Activated CD4-positive, alpha-beta T cell treated with anti-CD3 and anti-CD28 coated beads, Interleukin-2, Interleukin-4, amounts not matched to agents 100 ng/mL and 50 ng/mL, durations not matched to agents 16 hours and 8 hours (primary cell): ENCODE measurements at places on chromosomes 3 and 15.

DNA sequence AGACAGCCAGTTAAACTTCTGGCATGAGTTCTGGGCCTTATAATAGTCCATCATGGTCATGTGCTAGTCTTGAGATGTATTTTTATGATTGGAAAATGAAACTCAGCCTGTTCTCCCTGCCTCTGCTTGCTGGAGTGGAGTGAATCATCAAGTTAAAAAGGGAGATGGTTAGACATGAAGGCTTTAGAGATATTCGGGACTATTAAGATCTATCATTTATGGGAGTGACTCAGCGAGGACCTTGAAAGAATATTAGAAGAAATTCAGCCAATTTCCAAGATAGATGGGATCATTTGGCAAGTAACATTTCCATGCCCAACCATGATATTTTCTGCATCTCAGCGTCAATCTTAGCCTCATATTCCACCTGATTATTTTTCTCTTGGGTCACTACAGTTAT lies 79.8 kb downstream of the AGBL1 start:
- DNase-seq: no peak

- no peak for DNase-seq
Observed at GRCh38 chr3:21174461-21174860, 576.5 kb downstream of the ZNF385D start.

DNA sequence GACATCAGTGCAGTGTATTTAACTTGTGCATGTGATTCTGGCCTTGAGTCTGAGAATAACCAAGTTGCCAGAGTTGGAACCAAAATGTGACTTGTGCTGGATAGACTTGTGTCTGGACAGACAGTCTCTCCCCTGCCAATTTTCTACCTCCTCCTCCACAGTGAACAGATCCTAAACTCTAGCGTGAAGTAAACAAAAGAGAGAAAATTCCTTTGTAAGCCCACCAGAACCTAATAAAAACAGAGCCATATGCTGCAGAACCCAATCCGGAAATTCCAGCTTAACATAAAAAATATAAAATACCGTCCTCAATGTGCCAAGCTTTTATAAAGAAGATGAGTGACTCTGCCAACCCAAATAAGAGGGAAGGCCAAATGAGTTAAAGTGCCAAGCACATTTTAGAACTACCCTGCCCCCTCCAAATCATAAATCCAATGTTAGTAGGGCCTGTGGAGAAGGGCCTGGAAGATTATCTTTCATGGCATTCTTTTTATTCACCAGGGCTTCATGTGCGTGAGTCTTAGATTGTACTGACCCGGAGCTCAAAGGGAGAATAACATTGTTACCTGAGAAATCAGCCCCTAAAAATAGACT lies 344.6 kb upstream of the PROK2 start:
- DNase-seq: no peak

GRCh38 chr3:99925584-99926230 lies 108.0 kb downstream of the CMSS1 start:
- DNase-seq: no peak

- peak; percentile 36 for DNase-seq
Observed at GRCh38 chr15:70281811-70282307, 184.1 kb upstream of the TLE3 start.

GRCh38 chr15:34437687-34438086 lies at the start of gene GOLGA8A:
Gene GOLGA8A (minus strand): TSS chr15:34437808. CDS start chr15:34389691, 48,117 bp downstream.
- peak; percentile 89 for DNase-seq

DNA sequence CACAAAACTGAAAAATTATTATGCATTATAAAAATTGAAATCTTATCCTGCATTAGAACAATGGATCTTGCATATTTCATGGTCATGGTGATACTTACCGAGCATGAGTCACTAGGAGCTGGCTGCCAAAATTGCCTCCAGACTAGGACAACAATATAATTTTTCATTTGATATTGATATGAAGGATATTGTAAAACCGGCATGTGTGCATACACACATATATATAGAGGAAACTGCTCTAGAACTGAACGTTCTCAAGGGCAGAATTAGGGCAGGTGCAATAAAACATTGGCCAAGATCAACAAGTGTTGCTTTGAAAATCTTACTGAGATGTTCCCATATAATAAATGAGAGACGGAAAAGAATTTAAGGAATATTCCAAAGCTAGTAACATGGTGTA lies 319.4 kb upstream of the POU1F1 start:
- DNase-seq: no peak

- DNase-seq: no peak
Observed at GRCh38 chr3:170699158-170700053, 113.5 kb upstream of the SLC7A14 start.

DNA sequence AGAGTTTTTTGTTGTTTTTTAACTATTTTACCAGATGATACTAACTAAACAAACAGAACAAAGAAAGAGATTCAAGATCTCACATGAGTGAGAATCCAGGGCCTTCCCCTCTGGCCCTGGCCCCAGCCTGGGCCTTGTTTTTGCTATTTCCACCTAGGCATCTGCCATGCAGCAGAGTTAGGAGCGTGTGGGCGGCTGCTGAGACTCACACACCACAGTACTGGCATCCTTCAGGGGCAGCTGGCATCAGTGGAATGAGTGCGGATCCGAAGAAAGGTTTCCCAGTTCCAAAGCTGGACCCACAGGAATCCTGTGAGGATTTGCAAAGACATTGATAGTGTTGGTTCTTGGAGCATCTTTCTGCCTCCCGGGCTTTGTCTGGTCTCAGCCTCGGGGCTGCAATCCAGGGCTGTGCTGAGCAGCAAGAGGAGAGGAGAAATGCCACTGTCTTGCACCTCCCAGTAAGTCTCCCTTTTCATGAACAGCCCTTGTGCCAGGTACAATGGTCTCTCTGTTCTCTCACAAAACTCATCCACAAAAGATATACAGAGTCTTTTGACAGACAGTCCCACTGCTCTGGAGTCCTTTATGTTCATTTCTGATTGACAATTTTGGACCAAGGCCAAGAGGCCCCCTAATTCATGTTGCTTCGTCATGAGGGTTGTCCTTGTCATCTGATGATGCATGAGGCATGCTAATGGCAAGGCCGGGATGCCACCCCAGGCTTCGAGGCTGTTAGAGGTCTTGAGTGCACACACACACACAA lies 46.6 kb downstream of the APH1B start:
- DNase-seq: no peak

GRCh38 chr3:23949784-23950183 lies 4.7 kb downstream of the NR1D2 start:
- no peak for DNase-seq

- no peak for DNase-seq
Observed at GRCh38 chr3:84967767-84968581, 9.2 kb downstream of the CADM2 start.

DNA sequence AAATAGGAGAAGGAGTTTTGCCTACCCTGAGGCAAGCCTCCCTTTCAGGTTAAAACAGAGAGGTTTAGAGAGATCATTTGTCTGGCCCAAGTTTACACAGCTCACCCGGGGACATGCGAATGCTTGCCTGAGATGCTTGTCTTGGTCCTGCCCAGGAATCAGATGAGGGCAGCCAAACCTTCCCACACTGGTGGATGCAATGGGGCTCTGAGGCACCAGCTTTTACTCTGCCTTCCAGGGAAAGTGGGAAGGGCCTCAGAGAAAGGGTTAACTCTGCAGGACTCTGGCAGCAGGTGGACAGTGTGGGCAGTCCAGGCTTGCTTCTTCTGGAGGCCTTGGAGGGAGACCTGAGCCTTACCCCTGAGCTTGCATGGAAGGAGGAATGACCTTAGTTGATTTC lies 90.0 kb downstream of the LRRK1 start:
- DNase-seq: no peak

GRCh38 chr3:124422805-124423204 lies 307.4 kb upstream of the UMPS start:
- no peak for DNase-seq

GRCh38 chr15:51312166-51313073 lies 26.0 kb downstream of the CYP19A1 start:
- DNase-seq: no peak

DNA sequence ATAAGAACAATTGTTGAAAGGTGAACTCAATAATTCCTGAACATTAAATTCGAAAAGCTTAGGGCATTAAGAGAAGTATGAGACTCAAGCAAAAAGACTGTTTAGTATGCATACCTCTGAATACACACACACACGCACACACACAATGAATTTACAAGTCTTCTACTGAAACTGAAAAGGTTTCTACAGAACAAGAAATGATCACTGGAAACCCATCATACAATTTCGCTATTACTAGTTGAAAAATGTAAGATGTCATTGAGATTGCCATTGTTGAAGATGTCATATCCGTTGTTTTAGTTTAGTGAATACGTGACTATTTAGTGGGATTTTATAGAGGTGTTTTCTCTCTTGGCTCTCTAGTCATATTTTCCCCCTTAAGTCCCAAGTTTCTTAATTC lies 106.8 kb downstream of the FOXB1 start:
- peak; percentile 73 for DNase-seq

DNA sequence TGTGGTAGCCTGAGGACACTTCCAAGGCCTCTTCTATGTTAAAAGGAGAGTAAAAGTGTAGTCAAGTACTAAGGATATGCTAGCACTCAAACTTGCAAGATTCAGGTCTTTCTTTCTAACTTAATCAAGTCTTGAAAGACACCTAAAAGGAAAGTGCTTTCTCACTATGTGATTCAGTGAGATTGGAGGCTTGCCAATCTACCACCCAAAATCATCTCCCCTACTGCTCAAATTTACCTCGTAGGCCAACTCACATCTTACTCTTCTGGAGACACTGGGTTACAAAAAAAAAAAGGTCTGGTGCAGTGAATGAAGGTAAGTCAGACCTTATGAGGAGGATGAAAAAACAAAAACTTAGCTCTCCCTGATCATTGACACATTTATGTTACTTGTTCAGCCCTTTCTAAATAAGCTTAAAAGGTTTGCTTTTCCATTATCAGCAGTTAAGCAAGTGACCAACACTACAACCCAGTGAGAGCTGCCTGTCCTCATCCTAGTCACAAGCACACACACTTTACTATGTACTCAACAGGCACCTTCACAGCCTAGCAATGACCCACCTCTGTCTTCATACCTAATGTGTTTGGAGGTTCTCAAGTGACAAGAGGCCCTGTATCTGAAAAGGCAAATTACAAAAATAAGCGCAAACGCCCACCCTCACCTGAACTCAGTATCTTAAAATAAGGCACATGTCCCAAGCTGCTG lies 19.6 kb downstream of the SUMF1 start:
- DNase-seq: no peak

- DNase-seq: peak; percentile 66
Observed at GRCh38 chr3:138686771-138687221, 78.2 kb downstream of the FAIM start.

DNA sequence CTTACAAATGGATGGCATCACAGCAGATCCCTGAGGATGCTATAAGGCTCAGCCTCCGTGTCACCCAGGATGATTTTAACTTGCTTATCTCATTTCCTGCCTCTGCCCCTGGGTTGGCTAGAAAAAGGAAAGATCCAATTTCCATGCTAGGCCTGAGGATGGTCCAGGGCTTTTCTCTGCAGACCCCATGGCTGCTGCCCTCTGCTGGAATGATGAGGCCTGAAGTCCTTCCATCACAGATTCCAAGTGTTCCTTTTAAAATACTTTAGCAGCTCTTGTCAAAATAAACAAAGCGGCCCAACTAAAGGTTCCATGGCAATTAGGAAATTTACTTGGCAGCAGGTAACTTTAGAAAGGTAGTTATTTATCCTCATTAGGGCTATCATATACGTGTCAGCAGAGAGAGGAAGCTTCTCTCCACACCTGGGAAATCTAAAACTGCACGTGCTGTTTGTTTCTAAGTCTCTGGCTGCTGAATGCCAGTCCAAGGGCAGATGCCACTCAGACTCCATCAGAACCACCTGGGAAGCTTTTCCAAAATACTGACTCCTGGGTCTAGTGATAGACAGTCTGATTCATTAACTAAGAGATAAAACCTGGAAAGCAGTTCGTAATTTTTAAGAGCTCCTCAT lies 401.9 kb upstream of the IL12A start:
- no peak for DNase-seq

DNA sequence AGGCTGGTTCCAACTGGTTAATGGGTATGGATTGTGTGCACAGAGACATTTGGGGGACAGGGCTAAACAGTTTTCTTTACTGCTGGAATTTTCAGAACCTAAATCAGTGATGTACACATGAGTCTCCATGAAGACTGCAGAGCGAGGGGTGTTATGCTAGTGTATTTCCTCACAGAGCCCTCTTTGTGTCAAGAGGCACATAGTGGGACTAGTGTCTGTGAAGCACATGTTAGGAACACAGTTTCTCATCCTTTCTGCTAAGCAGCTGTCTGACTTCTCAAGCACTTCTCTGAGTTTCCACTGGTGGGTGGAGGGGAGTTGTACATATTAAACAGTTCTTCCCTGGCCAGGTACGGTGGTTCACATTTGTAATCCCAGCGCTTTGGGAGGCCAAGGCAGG lies 9.4 kb upstream of the STARD5 start:
- DNase-seq: no peak

DNA sequence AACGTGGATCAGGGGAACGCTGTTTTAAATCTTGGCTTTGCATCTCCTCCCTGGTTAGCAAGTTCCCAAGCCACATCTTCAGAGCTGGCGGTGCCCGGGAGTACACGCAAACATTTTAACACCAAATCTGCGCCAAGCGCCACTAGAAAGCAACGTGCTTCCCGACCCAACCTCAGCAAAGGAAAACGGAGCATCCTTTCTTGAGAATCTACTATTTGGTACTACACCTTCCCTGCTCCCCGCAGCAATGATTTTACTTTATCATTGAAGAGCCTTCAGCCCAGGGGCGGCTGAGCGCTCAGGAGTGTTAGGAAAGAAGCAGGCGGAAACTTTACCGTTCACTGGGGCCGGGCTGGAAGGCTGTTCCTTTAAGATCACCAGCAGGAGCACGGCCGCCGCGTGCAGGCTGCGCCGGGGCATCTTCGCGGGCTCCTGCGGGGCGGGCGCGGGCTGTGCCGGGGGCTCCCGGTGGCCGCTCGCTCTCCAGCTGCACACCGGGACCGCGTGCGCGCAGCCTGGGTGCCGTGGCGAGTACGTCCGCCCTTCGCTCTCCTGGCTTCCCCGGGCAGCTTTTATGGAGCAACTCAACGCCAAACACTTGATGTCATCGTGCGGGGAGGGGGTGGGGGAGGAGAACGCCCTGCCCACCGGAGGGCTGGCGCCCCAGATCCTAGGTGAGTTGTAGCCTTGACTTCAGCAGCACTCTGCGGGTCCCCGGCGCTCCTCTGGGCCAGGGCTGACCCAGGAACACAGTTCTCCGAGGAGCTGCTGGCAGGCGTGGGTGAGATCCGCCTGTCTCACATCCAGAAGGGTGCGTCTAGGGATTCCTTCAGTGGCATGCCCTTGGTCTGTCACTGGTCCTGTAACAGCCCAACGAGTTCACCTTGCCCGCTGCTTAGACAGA lies at the start of gene CA12:
Gene CA12 (minus strand): TSS at position 546 of the 904 bp plus-strand sequence. CDS start 126 bp downstream, at position 420.
- DNase-seq: no peak

- no peak for DNase-seq
Observed at GRCh38 chr15:62085740-62086139, 19.0 kb downstream of the C2CD4A start.

- peak; percentile 95 for DNase-seq
Observed at GRCh38 chr3:11624161-11624560, 19.6 kb downstream of the VGLL4 start.

DNA sequence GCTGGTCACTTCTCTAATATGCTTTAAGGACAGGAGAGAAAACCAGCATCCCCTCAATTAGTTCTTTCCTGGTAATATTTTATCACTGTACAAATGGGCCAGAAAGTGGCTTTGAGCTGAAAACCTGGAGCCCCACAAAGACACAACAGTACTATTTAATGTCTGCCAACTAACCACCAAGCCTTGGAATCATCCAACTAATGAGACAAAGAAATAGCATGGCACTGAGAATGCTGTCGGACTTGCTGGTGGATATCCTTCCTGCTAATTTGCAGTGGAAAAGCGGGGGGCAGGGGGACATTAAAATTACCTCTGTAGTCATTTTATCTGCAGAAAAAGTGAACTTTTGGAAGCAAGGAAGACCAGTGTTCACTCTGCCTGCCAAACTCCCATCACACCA lies 288.5 kb downstream of the KBTBD8 start:
- DNase-seq: no peak
